Right renal cortex interstitium (tissue), 3 donors: ENCODE measurements at places on chromosomes 6 and 20.

DNA sequence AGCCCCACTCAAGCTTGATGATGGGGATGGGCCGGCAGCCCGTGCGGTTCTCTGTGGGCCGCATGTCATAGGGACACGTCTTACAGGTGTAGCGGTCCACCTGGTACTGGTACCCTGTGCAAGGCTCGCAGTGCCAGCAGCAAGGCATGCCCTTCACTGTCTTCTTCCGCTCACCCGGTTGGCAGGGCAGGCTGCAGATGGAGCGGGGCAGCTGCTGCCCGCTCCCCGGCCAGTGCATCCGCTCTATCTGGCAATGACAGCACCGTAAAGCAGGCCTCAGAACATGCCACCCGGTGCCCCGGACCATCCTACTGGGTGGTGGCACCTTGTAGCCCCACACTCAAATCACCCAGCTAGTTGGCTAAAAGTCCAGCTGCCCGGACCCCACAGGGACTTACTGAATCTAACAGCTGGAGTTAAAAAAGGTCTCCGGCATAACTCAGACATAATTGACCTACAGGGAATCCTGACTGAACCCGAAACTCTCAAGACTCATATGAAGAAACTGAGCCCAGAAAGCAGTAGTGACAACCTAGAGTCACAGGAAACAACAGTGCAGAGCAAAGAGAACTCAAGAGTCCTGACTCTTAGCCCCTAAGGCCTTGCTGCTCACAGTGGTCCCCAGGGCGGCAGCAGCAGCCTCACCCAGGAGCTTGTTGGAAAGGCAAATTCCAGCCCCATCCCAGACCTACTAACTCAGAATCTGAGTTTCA lies 109.4 kb downstream of the GRM4 start:
- DNase-seq: no peak

DNA sequence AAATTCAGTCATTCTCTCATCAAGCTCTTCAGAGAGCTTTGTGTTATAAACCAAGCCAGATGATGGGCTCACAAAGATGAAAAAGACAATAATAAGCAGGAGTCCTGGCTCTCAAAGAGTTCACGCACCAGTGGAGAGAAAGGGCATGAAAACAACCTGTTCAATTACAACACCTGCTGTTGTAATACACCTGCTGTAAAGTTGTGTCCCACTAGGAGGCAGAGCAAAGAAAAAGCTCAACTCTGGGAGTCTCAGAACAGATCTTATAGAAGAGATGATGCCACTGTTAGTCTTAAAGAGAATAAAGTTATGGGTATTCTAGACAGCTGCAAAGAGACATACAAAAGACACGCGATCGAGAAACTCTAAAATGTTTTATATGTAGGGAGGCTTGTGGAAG lies 100.6 kb downstream of the DCDC2 start:
- DNase-seq: no peak

GRCh38 chr6:137043710-137044365 lies 927 bp downstream of the IL20RA start:
- DNase-seq: peak; percentile 45

GRCh38 chr20:44407402-44408184 lies 52.1 kb downstream of the HNF4A start:
- no peak for DNase-seq

DNA sequence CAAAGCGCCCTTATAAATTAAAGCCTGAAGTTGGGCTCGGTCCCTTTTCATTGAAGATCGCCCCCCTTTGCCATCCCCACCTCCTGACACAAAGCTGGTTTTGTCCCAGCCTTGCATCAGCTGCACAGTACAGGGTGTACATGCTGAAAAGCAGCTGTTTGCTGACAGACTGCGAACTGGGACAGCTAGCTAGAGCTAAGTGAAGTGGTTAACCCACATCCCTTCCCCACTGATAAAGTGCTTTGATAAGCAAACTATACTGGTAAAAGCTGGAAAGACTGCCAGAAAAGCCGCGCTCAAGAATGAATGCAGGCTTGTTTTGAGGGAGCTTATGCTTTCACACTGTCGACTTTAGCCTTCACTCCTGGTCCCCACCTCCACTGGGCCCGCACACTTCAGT lies 207.3 kb downstream of the GMDS start:
- no peak for DNase-seq
